ENCODE measurements at places on chromosomes 1 and 21. TPM values are rescaled to one million over a fixed set of nuclear protein-coding genes. Genes with fewer than 3 reads are reported as not detected.

GRCh38 chr1:247336390-247336789 is 4.7 kb upstream of the ZNF496 start:
- DNase-seq, result no peak

- no peak for DNase-seq
Measured at GRCh38 chr1:228405200-228405978, 1.2 kb downstream of the TRIM11 start.

- DNase-seq, result peak; percentile 55
Measured at GRCh38 chr1:174998569-174999215, 1.1 kb upstream of the CACYBP start.

- DNase-seq, result no peak
Measured at GRCh38 chr21:37072274-37072987, 440 bp downstream of the PIGP start.

DNA sequence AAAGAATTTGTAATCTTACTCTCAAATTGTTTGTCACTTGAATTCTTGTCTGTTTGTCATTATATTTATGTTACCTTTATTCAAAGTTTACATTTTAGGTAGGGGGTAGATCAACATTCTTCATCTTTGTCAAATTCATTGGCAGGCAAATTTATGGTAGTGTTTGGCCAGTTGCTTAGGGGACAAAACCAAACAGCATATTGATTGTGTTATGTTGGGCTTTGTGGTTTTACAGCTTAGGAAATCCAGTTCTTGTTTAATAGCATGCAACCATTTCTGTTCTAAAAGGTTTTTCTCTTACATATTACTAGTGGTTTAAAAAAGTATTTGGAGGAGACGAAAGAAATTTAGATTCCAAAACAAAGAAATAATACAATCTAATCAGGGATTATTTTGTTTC is 91.4 kb downstream of the HMCN1 start:
- no peak for DNase-seq

DNA sequence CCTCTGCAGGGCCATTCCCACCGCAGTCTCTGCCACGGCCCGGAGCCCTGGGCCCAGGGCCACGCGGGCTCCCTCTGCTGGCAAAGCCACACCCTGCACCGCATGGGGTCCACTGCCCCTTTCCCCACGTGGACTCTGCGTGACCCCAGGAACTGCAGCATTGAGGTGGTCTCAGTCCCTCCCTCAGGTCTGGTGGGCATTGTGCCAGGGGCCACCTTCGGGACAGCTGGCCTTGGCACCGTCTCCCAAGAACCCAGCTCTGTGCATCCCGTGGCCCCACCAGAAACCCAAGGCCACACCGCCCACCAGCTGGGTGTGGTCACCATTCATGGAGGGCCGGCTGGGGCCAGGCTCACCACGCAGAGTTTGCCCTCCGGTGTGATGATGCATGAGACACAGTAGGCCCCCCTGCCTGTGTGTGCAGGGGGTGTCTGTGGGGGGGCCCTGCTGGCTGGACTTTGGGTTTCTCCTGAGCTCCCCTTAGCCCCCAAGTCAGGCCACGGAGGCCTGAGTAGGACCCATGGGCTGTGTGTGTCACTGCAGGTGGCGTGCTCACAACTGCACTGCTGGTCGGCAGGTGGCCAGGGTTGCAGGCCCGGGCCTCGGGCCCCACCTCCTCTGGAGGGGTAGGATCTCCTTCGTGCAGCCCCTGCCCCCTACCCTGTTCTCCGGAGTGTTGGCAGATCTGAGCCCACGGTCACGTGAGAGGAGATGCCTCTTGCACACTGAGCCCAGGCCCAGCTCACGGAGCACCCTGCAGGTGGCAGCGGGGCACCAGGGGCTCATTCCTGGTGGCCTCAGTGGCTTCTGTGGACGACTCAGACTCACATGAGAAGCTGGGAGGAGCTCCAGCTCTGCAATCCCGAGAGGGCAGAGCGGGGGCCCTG is 5.8 kb downstream of the VWA1 start:
- peak; percentile 60 for DNase-seq

DNA sequence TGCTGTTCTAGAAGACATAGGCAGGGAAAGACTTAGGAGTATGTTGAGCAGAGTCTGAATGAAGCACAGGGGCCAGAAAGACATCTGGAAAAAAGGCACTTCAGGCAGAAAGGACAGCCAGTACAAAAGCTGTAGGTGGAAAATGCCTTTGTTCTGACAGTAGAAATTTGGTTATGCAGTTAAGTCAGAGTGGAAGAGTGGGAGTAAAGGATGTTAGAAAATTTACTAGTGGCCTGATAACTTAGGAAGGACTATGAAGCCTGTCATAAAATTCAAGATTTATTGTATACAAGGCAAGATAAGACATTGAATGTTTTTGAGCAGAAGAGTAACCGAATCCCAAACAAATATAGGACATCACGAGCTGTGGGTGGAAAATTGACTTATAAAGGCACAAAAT is 987.9 kb downstream of the PLA2G4A start:
- no peak for DNase-seq

GRCh38 chr1:183998045-183998444 is 39.5 kb downstream of the COLGALT2 start:
- DNase-seq, result no peak

DNA sequence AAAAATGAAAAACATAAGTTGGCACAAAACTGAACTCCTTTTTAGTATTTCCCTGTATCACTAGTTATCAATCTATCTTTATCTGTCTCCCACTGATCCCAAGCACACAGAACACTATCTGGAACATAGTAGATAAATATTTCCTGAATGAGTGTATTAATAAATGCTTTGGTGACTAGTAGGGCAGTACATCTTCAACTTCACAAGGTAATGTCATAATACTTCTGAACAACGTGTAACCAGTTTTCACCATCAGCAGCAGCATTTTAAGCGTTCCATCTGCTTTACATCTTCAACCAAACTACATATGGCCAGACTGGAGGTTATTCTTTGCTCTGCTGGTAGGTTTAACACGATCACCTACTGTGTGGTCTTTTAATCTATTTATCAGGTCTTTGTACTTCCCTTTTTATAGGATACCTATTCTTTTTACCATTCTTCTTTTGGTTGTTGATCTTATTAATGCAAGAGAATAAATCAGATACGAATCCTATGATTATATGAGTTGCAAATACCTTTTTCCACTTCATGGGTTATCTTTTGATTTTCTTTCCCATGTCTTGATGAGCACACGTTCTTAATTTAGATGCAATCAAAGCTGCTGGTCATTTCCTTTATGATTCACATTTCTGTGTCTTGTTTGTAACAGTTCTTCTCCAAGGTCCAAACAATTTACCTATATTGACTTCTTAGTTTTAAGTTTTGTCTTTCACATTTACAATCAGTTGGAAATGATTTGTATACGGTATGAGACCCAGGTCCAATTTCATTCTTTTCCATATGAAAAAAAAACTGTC is 16.3 kb downstream of the GPBP1L1 start:
- DNase-seq, result no peak

DNA sequence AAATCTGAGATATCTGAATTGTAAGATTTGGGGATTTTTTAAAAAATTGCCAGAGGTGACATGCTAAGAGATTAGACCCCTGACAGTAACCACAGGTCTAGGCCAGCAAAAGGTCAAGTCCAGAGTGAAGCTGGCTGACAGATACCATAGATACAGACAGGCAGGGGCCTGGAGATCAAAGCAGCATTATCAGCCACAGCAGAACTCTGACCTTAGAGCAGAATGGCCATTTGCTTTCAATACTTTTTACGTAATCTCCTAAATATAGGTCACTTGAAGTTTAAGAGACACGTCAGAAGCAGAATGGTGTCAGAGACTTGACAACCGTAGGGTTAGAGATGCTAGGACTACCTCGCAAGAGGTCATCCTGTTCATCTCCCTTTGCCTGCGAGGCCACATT is 40.8 kb upstream of the RXRG start:
- no peak for DNase-seq

Gene KIAA1614
- total RNA-seq, result 0.13 TPM

Gene SPATC1L
- total RNA-seq, result 0.40 TPM

Gene SH2D2A
- total RNA-seq, result 0.78 TPM

Gene FCRL1
- not detected for total RNA-seq

Gene CALML6
- 1.4 TPM for total RNA-seq

Gene DYNLT5
- total RNA-seq, result 0.28 TPM

Gene AGBL4
- 2.2 TPM for total RNA-seq

Gene SCNM1
- total RNA-seq, result 9.4 TPM

Gene TMEM59
- total RNA-seq, result 275 TPM

Data from left lobe of liver (tissue), 2 donors.